WTC11 (cell line): ENCODE measurements at places on chromosomes 5 and 9.

GRCh38 chr9:126641118-126641851, 27.6 kb downstream of the LMX1B start:
- no peak for DNase-seq

DNA sequence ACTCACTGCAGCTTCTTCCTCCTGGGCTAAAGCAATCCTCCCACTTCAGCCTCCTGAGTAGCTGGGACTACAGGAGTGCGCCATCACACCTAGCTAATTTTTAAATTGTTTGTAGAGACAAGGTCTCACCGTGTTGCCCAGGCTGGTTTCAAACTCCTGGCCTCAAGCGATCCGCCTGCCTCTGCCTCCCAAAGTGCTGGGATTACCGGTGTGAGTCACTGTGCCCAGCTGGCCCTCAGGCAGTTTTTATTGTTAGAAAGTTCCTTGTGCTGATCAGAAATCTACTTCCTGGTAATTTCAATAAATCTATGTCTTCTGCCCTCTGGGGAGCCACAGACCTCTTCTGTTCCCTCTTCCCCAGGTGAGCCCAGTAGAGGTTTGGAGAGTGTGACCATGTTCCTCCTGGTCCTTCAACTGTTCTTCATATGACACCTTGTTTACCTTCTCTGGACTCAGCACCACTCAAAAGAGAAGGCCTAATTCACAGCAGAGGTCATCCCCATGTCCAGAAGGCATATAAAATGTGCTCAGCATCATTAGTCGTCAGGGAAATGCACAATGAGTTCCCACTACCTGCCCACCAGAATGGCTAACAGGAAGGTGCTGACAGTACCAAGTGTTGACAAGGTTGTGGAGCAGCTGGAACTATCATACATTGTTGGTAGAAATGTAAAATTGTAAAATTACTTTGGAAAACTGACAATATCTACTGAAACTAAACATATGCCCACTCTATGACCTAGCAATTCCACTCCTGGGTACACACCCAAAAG, 10.4 kb downstream of the TMOD1 start:
- no peak for DNase-seq

GRCh38 chr9:112258106-112258505, 75.3 kb downstream of the PTBP3 start:
- no peak for DNase-seq

DNA sequence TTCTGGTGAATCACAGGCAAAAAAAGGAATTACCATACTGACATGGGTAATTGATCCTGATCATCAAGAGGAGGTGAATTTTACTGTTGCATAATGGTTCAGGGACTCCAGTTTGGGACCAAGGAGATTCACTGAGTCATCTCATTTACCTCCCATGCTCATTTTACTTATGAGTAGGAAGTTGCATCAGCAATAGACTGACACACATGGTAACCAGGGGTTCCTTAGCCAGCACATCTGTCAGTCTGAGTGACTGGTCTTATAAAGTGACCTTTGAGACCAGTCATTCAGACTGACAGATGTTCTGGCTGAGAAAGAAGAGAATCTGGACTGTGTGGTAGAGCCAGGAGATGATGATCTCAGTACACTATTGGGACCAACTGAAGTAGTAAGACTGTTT, 384.6 kb upstream of the CD180 start:
- DNase-seq, result no peak

GRCh38 chr5:30991462-30991861, 202.0 kb upstream of the CDH6 start:
- DNase-seq, result no peak

DNA sequence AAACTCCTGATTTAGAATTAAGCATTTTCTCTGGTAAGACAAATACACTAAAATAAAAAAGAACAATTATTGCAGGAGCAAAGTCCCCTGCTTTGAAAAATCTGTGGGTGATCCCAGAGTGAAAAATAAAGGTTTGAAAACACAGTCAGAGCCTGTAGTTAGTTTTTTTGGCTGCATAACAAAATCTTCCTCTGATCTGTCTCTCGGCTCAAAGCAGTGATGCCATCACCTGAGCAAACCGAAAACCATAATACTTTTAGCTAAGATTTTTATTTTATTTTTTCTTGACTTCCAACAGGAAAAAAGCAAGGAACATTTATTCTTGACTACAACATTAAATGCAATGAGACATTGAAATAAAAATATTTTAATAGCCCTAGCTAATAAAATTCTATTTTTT, 1.2 kb downstream of the CDH18 start:
- DNase-seq, result no peak

DNA sequence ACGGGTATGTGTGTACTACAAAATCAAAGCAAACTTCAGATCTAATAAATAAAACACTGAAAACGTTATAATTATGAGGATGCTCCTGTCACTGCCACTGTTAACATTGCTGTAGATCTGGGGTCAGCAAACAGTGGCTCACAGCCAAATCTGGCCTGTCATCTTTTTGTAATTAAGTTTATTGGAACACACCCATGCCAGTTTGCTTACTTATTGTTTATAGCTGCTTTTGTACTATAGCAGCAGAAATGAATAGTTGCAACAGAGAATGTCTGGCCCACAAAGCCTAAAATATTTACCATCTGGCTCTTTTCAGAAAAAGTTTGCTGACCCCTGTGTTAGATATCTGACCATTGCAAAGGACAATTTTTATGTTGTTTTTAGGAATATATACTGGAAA, 32.1 kb downstream of the PRRC1 start:
- DNase-seq, result no peak

GRCh38 chr9:34203275-34203991, 24.6 kb downstream of the UBAP1 start:
- no peak for DNase-seq

DNA sequence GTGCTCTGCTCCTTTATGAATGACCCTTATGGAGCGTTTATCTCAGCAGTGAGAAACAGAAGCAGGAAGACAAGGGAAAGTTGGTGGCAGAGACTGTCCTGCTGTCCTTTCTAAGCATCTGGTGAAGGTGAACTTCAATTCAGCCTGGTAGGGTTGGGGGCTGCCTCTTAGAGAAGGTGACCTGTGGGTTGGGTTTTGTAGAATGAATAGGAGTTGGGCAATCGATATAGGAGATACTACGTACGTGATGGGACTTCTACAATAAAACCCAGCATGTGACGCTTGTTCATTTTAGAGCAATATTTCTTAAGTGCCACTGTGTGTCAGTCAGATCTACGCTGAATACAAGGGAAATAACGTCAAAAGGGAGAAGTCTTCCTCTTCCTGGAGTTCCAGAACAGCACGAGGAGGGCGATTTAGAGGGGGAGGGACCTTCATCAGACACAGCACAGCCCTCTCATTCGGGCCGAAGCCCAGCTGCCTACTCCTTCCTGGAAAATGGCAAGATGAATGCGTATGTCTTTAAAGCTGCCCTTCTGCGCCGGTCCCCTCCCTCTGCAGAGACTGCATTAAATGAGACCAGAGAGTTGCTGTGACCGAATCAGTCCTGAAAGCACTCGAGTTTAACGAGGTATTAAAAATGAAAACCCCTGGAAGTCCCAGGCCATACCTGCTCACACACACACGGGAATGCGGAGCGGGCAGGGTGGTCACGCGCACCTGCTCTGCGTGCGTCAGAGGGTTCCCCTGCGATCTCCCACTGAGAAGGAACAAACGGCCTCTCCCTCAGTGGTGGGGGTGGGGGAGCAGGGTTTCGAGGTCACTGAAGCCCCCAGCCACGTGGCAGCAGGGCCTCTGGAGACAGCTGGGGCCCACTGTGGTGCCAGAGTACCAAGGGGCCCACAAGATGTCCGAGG, 85.3 kb upstream of the SARDH start:
- no peak for DNase-seq

GRCh38 chr5:80346055-80346454, 26.3 kb downstream of the SPZ1 start:
- peak; percentile 37 for DNase-seq
